ENCODE measurements at places on chromosomes 16 and 17. TPM values are rescaled to one million over a fixed set of nuclear protein-coding genes. Genes with fewer than 3 reads are reported as not detected.

The TIMP2 gene
- polyA plus RNA-seq, result 497 TPM

The ARHGAP23 gene
- polyA plus RNA-seq, result 6.9 TPM

The RABEP1 gene
- 21.1 TPM for polyA plus RNA-seq

The LRRC37A3 gene
- 9.0 TPM for polyA plus RNA-seq

The SOX8 gene
- polyA plus RNA-seq, result 1.0 TPM

The ETV4 gene
- 0.50 TPM for polyA plus RNA-seq

The CDT1 gene
- 0.05 TPM for polyA plus RNA-seq

The MRC2 gene
- 15.3 TPM for polyA plus RNA-seq

The MYH2 gene
- polyA plus RNA-seq, result not detected

The MATCAP1 gene
- 3.0 TPM for polyA plus RNA-seq

Data from aorta (tissue), 5 donors.